ENCODE measurements at places on chromosomes 2 and 18.

DNA sequence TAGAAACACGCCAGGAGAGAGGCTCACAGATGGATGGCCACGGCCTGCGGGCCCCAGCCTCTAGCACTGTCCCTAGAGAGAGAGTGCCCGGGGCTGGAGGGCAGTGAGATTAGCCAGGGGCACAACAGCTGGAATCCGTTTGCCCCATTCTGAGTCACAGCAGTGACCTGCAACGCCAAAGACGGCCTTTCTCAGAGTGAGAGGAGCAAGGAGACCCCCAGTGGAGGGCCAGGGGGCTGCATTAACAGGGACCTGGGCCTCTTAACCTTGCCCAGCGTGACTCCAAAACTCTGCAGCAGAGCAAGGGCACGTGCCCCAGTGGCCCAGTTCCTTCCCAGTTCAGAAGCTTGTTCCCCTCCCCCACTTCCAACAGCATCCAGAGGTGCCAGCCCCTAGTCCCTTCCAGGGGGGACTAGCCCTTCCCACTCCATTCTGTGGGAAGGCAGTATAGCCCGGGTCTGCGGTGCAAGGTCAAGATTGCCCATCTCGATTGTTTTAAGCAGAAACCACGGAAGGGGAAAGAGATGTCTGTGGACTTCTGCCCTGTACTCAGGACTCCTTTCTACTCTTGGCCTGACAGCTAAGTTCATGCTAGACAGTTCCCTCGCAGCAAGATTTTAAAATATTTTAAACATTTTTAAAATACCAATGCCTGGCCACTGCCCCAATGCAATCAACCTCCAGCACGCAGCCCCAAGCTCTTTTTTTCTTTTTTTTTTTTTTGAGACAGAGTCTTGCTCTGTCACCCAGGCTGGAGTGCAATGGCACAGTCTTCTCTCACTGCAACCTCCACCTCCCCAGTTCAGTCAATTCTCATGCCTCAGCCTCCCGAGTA is 50.9 kb upstream of the BIN1 start:
- DNase-seq, result no peak

- no peak for DNase-seq
Measured at GRCh38 chr18:68841301-68841700, 43.4 kb downstream of the CCDC102B start.

DNA sequence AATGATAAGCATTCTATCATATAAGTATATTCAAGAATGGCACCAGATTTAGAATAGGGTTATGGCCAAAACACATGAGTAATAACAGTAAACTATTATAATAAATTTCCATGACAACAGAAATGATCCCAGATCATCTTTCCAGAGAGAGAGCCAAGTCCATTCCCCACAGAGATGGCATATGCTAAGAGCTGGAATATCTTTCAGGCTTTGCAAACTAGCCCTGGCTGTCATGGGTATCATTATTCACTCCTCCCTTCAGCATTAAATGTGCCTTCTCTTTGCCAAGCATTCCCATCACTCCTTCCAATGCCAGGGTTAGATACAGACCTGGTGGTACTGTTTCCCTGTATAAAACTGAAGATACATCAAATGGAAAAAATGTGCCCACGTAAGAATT is 10.9 kb downstream of the FEZ2 start:
- DNase-seq, result no peak

GRCh38 chr2:140975237-140975636 is 1155.6 kb downstream of the LRP1B start:
- no peak for DNase-seq

- DNase-seq, result no peak
Measured at GRCh38 chr2:83342860-83343329, 1116.2 kb downstream of the SUCLG1 start.

- no peak for DNase-seq
Measured at GRCh38 chr18:60358516-60358915, 14.1 kb downstream of the MC4R start.

Data from NCI-H146 (cell line).